ENCODE measurements at places on chromosomes 12 and 14.

DNA sequence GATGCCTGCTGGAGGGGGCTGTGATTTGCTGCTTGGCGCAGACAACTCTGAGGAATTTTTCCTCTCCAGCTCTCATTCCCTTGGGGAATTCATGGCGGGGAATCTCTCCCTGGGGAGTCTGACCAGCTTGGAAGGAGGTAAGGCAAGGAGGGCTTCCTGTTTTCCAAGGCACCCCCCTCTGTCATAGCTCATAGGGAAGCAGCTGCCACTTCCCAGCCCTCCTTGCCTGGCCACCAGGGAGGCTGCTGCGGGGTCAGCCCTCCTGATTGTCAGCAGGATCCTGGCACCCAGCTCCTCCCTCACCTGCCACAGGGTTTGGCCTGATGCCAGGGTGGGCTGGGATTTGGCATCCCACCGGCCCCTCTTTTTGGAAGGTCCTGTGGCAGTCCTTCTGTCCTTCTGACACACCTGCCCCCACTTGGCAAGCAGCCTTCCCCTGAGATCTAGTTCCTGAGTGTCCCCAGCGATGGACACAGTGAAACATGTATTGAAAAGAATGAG is 74.9 kb downstream of the TSPAN9 start:
- DNase-seq: peak; percentile 32

GRCh38 chr12:92546635-92547348 is 156.0 kb upstream of the PLEKHG7 start:
- DNase-seq: no peak

DNA sequence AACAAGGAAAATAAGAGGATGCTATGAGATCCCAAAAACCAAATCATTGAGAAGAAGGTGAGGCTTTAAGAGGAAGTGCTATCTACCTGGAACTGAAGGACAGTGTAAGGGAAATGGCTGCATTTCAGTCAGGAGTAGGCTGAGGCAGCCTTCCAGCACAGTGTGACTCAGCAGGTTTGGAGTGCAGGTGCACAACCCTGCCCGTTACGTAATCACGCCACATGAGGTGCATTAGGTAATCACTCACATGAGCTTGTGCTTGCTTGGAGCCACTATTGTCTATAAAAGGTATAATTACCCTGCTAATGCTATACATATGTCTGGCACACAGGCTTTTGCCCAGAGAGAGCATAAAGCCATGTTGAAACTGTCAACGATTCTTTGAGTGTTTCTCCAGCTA is 74.9 kb downstream of the DIO2 start:
- peak; percentile 27 for DNase-seq

DNA sequence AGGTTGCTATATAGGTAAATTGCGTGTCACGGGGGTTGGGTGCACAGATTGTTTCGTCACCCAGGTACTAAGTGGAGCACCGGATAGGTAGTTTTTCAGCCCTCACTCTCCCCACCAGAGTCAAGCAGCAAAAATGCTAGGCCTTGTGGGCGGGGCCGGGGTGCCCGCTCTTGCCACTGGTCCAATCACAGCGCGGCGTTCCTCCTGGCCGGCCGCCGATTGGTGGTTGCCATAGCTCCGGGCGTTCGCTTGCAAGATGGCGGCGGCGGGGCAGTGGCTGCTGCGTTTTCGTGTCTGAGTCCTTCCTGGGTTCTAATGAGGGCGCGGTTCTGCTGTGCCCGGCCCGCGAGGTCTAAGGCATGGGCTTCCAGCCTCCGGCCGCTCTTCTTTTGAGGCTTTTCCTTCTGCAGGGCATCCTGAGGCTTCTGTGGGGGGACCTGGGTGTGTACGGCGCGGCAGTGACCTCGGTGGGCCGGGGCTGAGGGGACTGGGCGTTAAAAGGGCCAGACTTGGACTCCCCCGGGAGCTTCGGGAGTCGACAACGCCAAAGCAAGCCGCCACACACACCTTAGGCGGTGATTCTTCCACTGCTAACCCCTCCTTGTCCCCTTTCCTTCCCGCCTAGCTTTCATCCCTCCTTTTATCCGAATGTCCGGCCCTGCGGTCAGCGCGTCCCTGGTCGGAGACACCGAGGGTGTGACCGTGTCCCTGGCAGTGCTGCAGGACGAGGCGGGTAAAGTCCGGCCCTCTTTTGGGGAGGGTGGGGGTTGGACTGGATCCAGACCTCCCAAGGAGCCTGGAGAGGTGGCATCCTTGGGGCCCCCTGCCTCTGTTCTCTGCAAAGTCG is at the start of gene TCTN2:
TCTN2 (plus strand) TSS at position 232 of the 847 bp plus-strand sequence; CDS start at position 360, 128 bp downstream.
- peak; percentile 97 for DNase-seq

GRCh38 chr12:92676710-92677109 is 26.1 kb upstream of the PLEKHG7 start:
- no peak for DNase-seq

GRCh38 chr12:64598831-64599230 is 11.5 kb upstream of the RASSF3 start:
- no peak for DNase-seq

DNA sequence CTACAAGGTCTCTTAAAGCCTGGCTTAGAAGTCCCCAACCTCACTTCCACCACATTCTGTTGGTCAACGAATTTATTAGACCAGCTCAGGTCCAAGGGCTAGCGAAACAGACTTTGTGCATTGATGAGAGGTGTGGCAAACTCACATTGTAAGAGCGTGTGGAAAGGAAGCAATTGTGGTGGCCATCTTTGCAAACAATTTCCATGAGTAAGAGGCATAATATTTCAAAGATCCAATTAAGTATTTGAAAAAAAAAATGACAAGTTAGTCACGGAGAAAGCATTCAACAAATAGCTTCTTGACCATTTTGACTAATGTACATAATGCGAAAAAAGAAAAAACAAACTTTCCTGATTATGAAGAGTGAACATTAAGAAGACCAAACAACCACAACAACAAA is 7.4 kb downstream of the NR1H4 start:
- no peak for DNase-seq

DNA sequence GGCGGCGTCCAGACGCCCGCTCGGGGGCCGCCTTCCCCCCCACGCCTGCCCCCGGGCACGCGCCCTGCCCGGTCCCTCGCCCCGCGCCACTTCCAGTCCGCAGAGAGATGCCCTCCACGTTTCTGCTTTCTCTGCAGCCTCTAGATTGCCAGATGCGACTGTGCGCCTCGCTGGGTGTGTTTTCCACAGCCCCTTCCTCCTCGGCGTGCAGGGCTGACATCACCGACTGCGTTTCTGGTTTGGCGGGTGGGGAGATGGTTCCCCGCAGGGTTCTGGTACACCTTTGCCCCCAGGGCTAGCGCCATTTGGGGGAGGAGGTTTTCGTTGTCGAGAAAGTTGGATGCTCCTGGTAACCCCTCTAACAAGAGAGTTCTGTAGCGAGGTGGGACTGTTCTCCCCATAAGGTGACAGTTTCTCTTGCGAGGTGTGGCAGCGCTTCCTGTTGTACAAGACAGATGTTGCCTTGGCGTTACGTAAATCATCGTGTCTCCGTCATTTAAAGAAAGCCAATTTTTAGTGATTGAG is 1.5 kb downstream of the CALM1 start:
- DNase-seq: peak; percentile 29

Data from thyroid gland (tissue), 4 donors.